ENCODE measurements at places on chromosomes 2 and 18.

DNA sequence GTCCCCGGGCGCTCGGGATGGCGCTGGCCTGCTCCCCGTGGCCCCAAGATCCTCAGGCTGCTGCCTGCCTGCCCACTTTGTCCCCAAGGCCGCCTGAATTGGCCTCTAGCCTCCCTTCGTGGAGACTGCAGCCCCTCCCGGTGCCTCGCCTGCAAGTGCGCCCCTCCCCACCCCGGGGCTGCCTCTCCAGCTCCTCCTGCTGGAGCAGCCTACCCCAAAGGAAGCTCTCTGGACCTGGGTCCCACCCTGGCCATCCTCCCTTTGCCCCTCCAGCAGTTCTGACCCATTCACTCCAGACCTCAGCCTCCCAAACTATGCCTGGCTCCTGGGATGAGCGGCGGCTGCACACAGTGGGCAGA lies 6.2 kb downstream of the ESPNL start:
- no peak for DNase-seq

GRCh38 chr2:152550386-152550785 lies 166.9 kb downstream of the PRPF40A start:
- DNase-seq = no peak

GRCh38 chr2:57962861-57963260 lies 83.7 kb upstream of the VRK2 start:
- DNase-seq = peak; percentile 8

- DNase-seq = no peak
Measured at GRCh38 chr2:235643680-235644511, 150.1 kb downstream of the AGAP1 start.

DNA sequence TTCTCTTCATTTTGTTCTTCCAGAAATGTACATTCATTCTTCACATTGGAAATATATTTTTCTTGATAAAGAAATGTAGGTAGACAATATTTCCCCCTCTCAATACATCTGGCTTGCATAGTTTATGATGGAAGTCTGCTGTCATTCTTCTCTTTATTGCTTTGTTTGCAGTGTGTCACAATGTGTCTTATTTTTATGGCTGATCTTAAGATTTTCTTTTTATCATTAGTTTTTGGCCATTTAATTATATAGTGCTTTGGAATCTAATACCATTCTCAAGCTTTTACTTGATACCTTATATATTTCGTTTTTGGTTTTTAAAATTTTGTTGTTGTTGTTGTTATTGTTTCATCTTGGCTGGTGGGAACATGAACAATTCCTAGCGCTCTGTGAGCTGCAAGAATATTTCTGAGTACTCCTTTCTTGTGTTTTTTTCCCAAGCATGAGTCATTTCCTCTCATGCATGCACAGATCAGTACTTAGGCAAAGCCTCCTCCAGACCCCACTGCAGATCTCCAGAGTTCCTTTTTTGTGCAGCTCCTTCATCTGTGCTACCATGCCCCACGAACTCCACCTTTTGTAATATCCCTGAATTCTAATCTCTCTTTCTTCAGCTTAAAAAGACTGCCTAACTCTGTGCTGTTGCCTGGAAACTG lies 13.7 kb upstream of the MMADHC start:
- no peak for DNase-seq

- DNase-seq = no peak
Measured at GRCh38 chr2:233982421-233983121, 65.4 kb downstream of the TRPM8 start.

DNA sequence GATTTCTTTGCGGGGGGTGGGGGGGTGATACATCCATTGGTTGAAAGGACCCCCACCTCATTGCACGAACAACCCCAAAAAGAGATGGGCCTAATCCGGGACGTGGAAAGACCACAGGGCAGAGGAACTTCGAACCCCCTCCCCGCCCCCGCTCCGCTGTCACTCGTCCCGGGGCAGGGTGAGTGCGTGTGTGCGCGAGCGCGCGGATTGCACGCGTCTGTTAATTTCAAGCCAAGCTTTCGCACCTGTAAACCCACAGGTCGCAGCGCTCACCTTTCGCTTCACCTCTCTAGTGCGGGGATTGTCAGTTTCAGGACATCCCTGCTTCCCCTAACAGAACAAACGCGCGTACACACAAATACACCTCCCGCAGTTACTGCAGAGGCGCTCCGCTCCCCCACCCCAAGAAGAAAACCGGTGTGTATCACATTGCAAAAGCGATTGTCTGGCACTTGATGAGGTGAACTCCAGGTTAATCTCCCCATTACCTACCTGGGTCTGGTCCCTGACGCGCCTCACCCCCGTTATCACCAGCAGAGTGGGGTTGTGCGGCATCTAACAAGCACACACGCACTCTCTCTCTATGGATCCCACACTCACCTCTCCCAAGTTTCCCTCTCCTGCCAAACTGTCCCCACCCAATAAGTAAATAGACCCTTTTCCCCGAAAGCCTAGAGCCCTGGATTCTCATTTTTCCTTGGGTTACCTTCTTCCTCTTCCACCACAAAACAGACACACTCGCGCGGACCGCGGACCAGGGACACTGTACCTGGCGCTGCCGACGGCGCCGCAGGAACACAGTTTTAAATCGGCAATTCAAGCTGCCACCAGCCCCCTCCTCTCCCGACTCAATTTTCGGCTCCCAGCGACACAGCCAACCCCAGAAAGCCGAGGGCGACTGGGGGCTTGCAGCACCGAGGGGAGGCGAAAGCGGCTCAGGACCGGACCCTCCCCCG lies 1.0 kb downstream of the CYP26B1 start:
- peak; percentile 8 for DNase-seq

GRCh38 chr18:50170004-50170403 lies 24.9 kb downstream of the MYO5B start:
- DNase-seq = no peak

- DNase-seq = no peak
Measured at GRCh38 chr2:96247009-96247408, 18.8 kb downstream of the TMEM127 start.

DNA sequence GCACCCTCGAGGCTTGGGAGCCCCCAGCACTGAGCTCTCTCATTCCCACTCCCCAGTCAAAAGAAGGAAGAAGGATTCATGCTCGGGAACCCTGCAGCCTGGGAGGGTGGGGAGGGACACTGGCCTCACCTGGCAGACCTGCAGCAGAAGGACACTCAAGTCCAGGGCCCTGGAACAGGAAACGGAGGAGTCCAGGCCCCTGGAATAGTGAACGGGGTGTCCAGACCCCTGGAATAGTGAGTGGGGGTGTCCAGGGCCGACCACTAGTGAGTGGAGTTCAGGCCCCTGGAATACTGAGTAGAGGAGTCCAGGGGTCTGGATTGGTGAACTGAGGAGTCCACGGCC lies 292.5 kb downstream of the NDUFA10 start:
- DNase-seq = no peak

GRCh38 chr2:68190991-68191731 lies 33.5 kb downstream of the PNO1 start:
- DNase-seq = no peak

DNA sequence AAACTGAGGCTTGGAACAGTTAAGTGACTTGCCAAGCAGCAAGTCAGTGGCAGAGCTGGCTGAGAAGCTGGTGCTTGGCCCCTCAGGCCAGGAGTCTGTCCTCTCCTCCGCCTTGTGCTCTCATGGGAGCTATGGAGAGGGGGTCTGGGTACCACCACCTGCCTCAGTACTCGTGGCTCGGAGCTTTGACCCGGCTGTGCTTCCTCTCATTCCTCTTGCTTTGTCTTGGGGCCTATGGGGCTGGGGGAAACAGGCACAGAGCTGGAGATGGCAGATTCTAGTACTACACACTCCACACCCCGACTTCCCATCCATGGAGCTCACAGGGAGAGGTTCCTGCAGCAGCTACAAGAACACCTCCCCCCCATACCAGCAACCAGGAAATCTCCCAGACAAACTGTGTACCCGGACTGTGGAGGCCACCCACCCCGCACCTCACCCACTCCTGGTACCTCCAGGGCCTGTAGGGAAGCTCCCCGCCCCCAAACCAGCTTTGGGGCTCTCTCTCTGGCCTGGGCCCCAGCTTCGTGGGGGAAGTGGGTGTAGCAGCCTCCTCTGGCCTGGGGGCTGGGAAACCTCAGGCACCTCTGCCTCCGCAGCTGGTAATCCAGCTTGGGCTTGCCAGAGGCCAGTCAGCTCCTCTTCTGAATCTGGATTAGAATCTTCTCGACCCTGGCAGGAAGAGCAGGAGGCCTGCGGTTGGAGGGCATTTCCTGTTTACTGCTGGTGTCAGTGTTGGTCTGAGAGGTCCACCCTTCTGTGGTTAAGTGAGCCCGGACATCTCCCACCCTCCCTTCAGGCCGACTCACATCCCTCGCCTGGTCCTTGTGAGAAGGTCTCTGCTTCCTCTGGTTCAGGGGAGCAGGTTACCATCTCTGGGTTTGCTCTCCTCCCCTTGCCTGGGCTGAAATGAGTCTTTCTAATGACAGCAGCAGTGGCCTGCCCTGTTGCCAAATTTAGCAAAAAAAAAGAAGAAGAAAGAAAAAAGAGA lies 22.3 kb upstream of the RHOB start:
- no peak for DNase-seq

DNA sequence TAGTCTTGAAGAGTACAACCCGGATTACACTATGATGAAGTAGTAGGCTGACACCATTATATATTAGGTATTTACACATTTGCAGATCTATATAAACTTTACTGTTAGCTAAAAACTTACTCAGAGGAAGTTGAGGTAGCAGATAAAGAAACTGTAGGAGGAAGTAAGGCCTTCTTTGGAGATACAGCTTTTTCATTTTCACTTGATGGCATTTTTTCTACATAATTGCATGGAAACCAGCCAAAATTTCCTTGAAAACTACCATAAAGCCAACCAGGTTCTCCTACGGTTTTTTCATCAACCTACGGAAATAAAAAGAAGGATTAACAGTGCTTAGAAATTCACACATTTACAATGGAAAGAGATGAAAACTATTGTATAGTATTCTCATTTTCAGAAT lies 86.6 kb downstream of the FAM228A start:
- DNase-seq = no peak

- DNase-seq = no peak
Measured at GRCh38 chr2:28252311-28252710, 140.3 kb upstream of the FOSL2 start.

DNA sequence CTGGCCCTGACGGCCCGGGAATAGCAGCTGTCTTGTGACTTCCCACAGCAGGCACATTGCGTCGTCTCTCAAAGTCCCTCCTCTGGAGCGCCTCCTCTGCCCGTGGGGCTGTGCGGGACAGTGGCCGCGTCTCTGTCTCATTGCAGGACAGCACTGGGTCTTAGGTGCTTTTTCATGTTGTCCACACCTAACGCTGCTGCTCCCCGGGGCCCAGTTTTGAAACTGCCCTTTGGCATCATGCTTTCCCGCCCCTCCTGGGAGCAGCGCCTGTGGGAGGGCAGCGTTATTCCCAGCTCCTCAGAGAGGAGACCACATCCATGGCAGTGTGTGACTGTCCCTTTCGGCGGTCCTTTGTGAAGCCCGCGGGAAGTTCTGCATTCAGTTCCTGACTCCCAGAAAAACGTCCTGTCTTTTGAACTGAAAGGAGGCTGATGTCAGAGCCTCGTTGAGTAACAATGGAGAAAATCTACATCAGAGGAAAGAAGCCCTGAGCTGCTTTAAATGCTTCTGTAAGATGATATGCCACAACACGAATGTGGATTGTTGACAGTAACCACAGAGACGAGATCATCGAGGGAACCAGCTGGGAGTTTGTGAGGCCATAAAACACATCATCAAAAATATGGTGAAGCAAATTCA lies 226.0 kb downstream of the FAM210A start:
- no peak for DNase-seq

GRCh38 chr2:179104736-179105135 lies 54.8 kb upstream of the CCDC141 start:
- DNase-seq = no peak

GRCh38 chr2:105315314-105315713 lies 14.2 kb downstream of the TGFBRAP1 start:
- DNase-seq = no peak

DNA sequence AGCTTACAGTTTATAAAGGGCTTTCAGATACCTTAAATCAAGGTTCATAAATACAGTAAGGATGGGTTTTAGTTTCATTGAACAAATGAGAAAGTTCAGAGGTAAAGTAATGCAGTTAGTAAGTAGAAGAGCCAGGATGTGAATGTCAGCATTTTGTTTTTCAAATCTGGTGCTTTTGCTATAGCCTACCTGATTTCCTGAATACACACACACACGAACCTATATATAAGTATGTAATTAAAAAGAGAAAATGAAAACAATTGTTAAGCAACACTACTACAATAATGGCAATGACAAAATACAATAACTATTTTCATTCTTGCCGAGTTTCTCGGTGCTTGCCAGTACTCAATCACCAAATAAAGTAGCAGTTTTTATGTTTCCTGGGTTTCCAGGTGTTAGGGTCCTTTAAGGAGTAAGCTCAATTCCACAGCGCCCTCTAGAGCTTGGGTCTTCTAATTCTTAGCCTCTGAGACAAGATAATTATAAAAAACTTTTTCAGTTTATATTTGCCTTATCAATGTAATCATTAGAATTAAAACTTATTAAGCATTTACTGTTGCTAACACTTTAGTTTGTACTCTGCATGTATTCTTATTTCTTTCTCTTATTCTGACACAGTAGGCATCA lies 512.9 kb upstream of the ACVR2A start:
- no peak for DNase-seq

GRCh38 chr2:128748835-128749605 lies 430.4 kb upstream of the HS6ST1 start:
- no peak for DNase-seq

DNA sequence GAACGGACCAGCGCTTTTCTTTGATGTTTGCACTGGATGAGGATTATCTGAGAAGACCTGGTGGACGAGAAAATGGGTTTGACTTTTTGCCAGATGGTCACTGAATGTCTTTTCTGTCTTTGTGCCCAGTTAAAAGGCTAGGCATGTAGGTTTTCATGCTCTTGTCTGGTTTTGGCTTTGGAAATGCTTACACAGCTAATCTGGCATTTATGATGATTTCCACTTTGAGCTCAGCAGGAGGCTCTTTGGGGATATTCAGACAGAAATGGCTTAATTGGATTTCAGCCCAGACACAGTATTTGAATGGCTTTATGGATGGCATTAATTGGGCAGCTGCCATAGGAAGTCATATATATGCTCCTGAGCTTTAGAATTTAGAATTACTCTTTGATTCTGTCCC lies 59.6 kb downstream of the NCK2 start:
- DNase-seq = no peak

- no peak for DNase-seq
Measured at GRCh38 chr2:46269001-46269400, 28.2 kb upstream of the EPAS1 start.

- no peak for DNase-seq
Measured at GRCh38 chr2:118865106-118865505, 17.7 kb upstream of the EN1 start.

- no peak for DNase-seq
Measured at GRCh38 chr2:47704287-47704686, 78.7 kb upstream of the MSH6 start.

DNA sequence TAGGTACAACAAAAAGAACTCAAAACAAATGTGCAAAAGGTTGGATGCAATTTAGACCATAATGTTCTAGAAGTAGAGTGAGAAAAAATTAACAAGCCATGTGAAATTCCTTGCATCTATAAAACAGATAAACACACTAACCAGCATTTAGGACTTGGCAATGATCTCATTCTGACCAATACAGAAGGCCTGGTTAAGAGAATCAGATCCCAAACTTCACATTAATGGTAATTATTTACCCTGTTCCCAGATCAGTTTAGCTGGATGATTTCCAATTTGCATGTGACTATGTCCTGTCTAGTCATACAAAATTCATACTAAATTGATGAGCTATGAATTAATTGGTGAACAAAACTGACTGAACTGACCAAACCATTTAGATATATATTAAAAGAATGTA lies 98.4 kb upstream of the FIGN start:
- no peak for DNase-seq
